Lung microvascular endothelial cell (primary cell): ENCODE measurements at places on chromosomes 4 and X.

- DNase-seq, result no peak
These were observed 288.7 kb downstream of the CAMK2D start for GRCh38 chr4:113472864-113473263.

DNA sequence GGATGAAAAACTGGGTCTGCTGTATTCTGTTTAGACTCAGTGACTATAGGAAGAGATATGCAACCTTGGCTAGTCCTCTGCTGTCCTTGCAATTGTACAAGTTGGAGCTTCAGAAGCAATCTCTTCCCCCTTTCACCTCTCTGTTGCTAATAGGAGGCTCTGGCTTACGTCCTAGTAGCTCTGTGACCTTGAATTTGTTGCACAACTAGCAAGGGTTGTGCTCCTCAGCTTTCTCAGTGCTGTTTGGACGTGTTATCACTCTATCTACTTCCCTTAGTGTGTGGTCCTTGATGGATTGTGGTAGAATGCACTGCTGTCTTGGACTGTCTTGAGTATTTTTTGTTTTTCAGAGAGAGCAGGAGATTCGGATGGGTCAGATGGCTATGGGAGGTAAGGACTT lies 3.4 kb upstream of the ITGB1BP2 start:
- no peak for DNase-seq

GRCh38 chr4:52260514-52261210 lies 209.6 kb downstream of the SPATA18 start:
- DNase-seq, result no peak

GRCh38 chr4:55931833-55932232 lies 16.9 kb upstream of the CEP135 start:
- DNase-seq, result no peak
